Stimulated activated CD4-positive, alpha-beta T cell treated with anti-CD3 and anti-CD28 coated beads, Interleukin-15, amount 100 ng/mL, for 48 hours (primary cell): ENCODE measurements at places on chromosomes 2 and 18.
A peak's percentile ranks its signal among the peaks of the same experiment; 100 is the strongest.

GRCh38 chr18:47953471-47953931 lies 23.0 kb upstream of the SMAD2 start:
- no peak for DNase-seq

DNA sequence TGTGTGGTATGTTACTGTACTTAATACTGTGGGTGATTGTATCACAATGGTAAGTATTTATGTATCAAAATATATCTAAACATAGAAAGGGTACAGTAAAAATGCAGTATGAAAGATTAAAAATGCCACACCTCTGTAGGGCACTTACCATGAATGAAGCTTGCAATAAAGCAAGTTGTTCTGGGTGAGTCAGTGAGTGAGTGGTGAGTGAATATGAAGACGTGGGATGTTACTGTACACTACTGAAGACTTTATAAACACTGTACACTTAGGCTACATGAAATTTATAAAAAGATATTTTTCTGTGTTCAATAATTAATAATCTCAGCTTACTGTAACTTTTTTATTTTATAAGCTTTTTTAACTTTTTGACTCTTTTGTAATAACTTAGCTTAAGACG lies 1162.4 kb upstream of the NRXN1 start:
- no peak for DNase-seq

- DNase-seq = no peak
These were observed 11.2 kb downstream of the SLC66A3 start for GRCh38 chr2:11166476-11166875.

- DNase-seq = no peak
These were observed 393.9 kb upstream of the TCF4 start for GRCh38 chr18:55981712-55982475.

- no peak for DNase-seq
These were observed 30.0 kb upstream of the CFAP36 start for GRCh38 chr2:55489467-55490062.

GRCh38 chr2:121076885-121077549 lies 208.0 kb downstream of the TFCP2L1 start:
- peak; percentile 55 for DNase-seq

DNA sequence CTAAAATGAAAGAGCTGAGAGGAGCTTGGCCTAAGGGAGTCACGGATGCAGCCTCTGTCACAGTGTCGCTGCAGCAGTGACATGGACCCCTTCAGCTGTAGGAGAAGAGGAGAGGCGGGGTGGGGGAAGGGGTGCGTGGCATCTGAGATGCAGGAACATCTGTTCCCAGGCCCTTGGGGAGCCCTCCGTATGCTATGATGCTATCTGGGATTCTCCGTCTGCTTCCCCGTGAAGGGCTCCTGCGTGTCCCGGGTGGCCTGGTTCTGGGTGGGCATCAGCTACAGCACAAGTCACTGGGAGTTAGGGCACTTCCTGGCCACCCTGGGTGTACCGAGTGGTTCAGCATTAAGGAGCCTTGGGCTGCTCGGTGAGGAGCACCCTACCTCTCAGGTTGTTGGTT lies 35.6 kb upstream of the B3GNT7 start:
- no peak for DNase-seq

- no peak for DNase-seq
These were observed 106.4 kb upstream of the RBBP8 start for GRCh38 chr18:22826726-22827125.

DNA sequence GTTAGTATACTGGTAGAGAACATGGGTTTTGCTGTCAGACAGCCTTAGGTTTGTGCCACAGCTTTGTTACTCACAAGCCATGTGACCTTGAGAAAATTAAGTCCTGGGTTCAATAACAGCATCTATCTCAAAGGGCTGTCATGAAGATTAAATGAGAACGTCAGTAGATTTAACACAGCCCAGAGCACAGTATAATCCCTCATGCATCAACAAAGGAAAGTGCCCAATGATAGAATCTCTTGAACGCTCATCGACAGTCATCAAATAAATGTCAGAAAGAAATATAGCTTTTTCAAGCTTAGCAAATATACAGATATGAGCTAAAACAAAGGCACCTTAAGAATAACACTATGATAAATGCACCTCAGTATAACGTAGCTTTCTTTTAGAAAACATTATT lies 22.3 kb downstream of the CUL3 start:
- DNase-seq = no peak

- DNase-seq = peak; percentile 21
These were observed 29.7 kb upstream of the CYTIP start for GRCh38 chr2:157473581-157473980.

- DNase-seq = no peak
These were observed 89.9 kb upstream of the EPC2 start for GRCh38 chr2:148554459-148555247.

- DNase-seq = no peak
These were observed 313.6 kb upstream of the ACVR2A start for GRCh38 chr2:147531269-147531668.

- DNase-seq = no peak
These were observed 30.9 kb upstream of the GIGYF2 start for GRCh38 chr2:232666051-232666805.

- DNase-seq = no peak
These were observed 49.9 kb upstream of the TXNDC2 start for GRCh38 chr18:9835825-9836224.

- DNase-seq = no peak
These were observed 99.6 kb downstream of the TXNL1 start for GRCh38 chr18:56538746-56539145.

GRCh38 chr18:24189007-24189528 lies 50.2 kb downstream of the CABYR start:
- DNase-seq = no peak

DNA sequence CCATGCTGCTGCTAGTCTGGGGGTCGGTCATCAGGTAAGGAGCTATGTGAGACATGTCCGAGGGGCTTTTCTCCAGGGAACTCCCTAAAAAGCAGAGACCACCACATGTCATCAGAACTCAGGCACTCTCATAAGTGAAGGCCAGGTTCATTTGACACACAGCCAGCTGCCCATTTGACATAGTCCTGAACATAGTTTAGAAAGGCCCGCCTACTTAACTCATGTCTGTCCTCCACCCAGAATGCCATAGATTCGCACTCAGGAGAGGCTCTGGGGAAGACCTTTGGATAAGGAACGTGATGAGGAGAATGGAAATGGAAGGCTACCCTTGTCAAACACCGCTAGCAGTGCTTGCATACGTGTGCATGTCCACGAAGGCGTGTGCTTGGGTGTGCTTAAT lies 157.2 kb downstream of the PTGR3 start:
- no peak for DNase-seq

DNA sequence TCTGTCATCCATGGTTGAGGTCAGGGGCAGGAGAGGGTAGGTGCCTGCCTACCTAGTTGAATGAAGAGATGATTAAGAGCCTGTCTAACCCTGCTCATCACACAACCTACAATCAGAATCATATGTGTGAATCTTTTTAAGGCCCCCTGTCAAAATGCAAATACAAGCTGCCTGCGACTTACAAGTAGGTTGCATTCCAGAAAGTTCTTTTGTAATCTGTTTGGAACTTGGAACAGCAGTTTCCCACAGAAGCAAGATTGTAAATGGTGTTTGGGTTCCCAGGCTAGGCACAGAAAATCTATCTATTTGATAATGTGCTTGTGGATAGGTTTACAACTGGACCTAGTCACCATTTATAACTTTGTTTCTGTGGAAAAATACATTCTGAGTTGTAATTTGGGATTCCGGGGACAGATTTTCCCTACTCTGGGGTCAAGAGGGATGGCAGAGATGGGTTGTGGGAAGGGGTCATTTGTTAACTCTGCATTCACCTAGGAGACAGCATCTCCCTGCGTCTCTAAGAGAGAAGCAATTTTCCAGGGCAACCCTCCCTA lies 4.4 kb downstream of the LIPG start:
- DNase-seq = no peak
